ENCODE measurements at places on chromosomes 7 and 10.

DNA sequence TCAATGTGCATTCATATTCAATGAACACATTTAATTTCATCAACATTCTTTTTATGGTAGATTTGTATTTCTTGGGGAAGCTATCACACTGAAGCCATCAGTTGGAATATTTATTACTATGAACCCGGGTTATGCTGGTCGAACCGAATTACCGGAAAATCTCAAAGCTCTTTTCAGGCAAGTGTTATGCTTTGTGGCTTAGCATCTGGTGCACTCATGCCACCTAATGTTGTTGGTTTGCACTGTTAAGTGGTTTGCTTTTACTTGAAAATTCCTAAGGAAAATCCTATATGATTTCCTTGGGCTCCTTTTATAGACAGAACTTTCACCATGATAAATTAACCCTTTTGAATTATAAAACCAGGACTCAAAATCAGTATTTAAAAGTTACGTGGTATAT lies 147.9 kb downstream of the DNAH11 start:
- DNase-seq = no peak

DNA sequence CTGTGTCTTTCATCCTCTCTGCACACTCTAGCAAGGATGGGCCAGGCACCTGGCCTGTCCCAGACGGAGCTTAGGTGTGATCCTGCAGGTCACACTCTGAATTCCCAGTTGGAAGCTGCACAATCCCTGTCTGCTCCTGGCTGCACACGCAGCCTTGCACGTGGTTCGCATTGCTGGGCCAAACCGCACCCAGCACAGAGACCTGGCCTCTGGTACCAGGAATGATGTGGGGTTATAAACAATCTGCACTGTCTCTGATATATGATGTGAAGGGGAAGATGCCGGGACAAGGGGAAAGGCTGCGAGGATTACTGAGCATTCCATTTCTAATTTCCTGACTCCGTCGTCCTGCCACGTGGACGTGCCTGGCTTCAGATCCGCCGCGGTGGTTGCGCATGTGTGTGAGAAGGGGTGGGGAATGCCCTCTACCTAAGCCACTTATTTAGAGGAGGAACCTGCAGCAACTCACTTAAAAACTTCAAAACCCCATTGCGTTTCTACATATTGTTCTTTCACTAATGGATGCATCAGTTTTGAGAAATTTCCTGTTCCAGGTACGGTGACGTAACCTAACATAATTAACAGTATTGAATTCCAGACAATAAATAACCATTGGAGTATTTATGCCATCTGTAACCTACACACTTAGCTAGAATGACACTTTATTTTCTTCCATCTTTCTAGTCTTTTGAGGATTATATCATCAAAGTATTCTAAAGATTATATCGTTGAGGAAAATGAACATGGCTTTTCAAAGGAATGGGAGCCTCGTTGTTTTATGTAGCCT lies 559.7 kb upstream of the MGMT start:
- no peak for DNase-seq

GRCh38 chr10:62233356-62234076 lies 35.1 kb downstream of the RTKN2 start:
- no peak for DNase-seq

GRCh38 chr7:129101746-129102145 lies 42.8 kb upstream of the TSPAN33 start:
- no peak for DNase-seq

GRCh38 chr7:14018751-14019150 lies 29.3 kb upstream of the ETV1 start:
- DNase-seq = no peak

DNA sequence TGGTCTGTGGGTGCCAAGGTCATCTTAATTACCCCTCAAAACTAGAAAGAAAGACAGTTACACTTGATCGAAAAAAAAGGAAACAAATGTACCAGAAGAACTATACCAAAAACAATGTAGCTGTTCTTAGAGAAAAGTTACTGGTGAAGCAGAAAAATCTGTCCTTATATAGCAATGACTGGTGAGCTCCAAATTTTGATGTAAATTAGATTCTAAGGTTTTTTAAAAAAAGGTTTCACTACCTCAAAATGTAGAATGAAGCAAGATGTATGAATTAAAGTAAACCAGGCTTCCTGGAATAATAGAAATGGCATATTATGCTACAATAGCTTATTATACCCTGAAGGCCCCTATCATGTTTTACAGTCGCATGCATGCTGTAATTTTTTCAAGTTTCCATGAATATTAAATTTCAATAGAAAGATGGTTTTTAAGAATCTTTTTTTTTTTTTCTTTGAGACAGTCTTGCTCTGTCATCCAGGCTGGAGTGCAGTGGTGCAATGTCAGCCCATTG lies 28.4 kb upstream of the FKBP9 start:
- DNase-seq = no peak

GRCh38 chr7:2357571-2357970 lies 2.9 kb downstream of the EIF3B start:
- DNase-seq = no peak

Measured in nucleus accumbens (tissue), 56 donors.